ENCODE measurements at places on chromosomes 6 and 20.

GRCh38 chr20:9140162-9140760, 71.4 kb downstream of the PLCB4 start:
- no peak for DNase-seq

- DNase-seq, result no peak
Observed at GRCh38 chr20:40703975-40704530, 15.0 kb upstream of the MAFB start.

- DNase-seq, result no peak
Observed at GRCh38 chr20:57532104-57532503, 7.2 kb upstream of the CTCFL start.

- peak; percentile 85 for DNase-seq
Observed at GRCh38 chr6:22147921-22148776, 148.7 kb downstream of the PRL start.

DNA sequence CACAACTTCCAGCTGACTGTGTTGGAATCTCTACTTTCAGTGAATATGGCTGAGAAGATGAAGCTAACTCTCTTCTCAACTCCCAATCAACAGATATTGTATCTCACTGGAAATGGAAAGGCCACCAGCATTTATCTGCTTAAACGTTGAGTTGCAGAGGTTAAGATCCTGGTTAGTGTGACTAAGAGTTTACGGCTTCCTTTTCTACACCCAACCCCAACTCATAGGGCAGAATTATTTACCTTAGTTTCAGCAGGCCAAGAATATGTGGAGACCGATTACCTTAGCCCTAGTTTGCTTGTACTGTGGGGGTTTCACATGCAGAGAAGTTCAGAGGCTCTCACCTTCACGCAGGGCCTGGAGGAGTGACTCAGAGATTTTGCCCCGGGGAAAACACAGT, 1026.6 kb downstream of the EYS start:
- DNase-seq, result no peak

DNA sequence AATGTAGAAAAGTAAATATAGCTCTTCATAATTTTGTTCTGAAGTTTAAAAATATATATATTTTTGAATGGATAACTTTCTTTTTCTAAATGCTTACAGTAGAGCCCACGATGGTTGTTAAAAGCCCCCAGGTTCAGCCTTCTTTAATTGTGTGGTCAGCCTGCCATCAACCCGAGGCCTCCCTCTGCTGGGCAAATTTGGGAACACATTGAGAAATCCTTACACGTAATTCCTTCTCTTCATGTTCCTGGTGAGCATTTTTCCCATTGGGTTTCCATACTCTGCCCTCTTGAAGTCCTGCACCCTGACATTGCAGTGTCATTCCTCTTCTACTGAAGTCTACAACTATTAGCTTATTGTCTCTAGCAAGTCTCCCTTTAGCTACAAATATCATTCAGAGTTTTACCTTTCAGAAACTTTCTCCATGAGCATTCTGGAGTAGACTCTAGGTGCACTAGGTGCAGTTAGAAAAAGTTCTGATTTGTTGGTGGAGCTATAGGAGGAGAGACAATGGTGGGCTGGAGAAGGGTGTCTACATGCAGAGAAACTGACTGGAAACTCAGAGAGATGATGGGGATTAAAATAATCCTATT, 40.6 kb downstream of the TRIM38 start:
- peak; percentile 57 for DNase-seq

DNA sequence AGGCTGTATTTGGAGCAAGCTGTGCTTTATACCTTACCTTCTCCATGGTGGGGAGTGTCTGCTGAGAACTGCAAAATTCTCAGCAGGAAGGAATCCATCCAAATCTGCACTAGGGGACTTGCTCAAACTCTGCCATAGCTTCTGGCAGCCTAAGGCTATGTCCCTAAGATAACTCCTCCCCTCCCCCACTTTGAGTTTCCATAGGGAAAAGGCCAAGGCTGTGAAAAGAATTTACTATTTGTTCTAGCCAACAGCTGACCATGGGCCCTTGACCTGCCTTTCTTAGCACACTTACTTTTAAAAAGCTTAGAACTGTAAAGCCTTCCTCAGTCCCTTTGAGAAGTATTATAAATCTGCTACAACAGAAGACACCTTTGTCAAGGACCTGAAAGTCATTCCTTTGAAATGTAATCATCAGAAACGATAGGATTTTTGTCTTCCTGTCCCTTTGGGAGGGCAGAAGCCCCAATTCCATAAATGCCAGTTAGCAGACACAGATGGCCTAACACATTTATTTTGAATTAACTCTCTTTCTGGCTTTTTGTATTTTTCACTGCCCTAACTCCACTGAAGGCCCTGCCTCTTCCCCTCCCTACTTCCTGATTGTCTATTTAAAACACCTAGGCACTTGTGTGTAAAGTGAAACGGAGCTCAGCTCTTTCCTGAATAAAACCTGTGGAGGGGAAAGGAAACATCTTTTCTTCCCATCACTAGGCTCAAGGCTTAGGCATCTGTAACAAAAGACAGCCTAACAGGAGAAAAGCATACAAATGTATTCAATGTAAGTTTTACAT, 157.1 kb downstream of the AKAP7 start:
- no peak for DNase-seq

- DNase-seq, result no peak
Observed at GRCh38 chr6:98747273-98747672, 87.1 kb upstream of the POU3F2 start.

- DNase-seq, result no peak
Observed at GRCh38 chr20:39778431-39778830, 816.3 kb downstream of the DHX35 start.

DNA sequence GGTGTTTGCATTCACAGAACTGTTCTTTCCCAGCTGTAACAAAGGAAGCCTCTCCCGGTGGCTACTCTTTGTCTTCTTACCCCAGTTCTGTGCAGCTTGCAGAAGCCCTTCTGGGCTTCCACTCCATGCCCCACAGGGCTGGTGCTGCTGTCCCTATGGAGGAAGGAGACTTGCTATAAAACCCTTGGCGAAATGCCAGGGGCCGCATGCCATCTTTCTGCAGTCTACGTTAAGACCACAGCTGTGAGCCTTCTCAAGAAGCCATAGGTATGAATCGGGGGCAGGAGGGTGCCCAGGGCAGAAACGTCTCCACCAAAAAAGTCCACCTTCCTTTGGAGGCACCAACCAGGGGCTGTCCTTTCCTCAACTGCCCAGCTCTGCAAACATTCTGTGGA, 60.7 kb downstream of the PRND start:
- DNase-seq, result no peak

GRCh38 chr6:37693079-37693478, 4.6 kb downstream of the MDGA1 start:
- DNase-seq, result no peak

DNA sequence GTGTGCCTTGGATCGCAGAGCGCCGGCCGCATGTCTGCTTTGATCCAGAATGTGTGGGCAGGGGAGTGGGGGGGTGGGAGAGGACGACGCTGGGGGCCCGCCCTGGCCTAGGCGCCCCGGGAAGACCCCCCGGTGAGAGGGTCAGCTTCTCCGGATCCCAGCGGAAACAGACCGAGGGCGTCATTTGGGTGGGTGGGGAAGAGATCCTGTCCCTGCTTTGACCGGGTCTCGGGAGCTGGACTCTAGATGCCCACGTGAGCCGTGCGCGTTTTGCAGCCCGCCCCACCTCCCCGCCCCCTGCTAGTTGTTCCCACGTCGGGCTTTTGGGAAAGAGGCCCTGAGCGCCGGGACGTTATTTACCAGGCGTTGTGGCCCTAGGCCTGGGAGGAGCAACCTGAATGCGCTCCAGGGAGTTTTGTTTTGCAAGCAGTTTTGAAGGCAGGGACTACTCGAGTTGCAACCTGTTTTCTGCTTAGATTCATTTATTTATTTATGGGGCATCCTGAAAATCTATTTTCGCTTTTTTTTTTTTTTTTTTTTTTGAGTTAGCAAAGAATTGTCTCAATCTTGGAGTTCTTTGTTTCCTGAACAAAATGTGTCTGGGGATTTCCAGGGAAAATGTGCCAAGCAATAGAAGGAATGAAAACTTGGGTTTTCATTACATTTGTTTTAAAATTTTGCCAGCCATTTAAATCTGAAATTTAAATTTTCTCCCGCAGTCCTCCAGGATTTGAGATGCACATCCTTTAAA, 1.6 kb downstream of the DSP start:
- peak; percentile 11 for DNase-seq

- no peak for DNase-seq
Observed at GRCh38 chr6:163826629-163827028, 412.1 kb downstream of the QKI start.

- DNase-seq, result no peak
Observed at GRCh38 chr6:145532361-145532760, 203.0 kb downstream of the EPM2A start.

GRCh38 chr6:115838763-115839401, 221.8 kb downstream of the FRK start:
- peak; percentile 3 for DNase-seq

GRCh38 chr6:34934516-34934915, 45.5 kb downstream of the ANKS1A start:
- peak; percentile 74 for DNase-seq

All from muscle of arm (tissue), 14 donors.